ENCODE measurements at places on chromosomes 11 and 22. TPM values are rescaled to one million over a fixed set of nuclear protein-coding genes. Genes with fewer than 3 reads are reported as not detected.

OR52E8 gene
- total RNA-seq = not detected

KRTAP5-6 gene
- not detected for total RNA-seq

TMEM223 gene
- total RNA-seq = 38.7 TPM

BCO2 gene
- total RNA-seq = 1.0 TPM

LINC01488 gene
- total RNA-seq = not detected

PHF21B gene
- not detected for total RNA-seq

MMP7 gene
- 1.2 TPM for total RNA-seq

CALCA gene
- total RNA-seq = not detected

TRPM5 gene
- total RNA-seq = not detected

SLC25A17 gene
- total RNA-seq = 52.6 TPM

IGSF9B gene
- 0.02 TPM for total RNA-seq
